NB4 (cell line): ENCODE measurements at places on chromosomes 4 and X.

GRCh38 chr4:120731561-120731960 is 191.0 kb downstream of the PRDM5 start:
- no peak for DNase-seq

- no peak for DNase-seq
These were observed 216.5 kb upstream of the AADAT start for GRCh38 chr4:170306208-170306607.

DNA sequence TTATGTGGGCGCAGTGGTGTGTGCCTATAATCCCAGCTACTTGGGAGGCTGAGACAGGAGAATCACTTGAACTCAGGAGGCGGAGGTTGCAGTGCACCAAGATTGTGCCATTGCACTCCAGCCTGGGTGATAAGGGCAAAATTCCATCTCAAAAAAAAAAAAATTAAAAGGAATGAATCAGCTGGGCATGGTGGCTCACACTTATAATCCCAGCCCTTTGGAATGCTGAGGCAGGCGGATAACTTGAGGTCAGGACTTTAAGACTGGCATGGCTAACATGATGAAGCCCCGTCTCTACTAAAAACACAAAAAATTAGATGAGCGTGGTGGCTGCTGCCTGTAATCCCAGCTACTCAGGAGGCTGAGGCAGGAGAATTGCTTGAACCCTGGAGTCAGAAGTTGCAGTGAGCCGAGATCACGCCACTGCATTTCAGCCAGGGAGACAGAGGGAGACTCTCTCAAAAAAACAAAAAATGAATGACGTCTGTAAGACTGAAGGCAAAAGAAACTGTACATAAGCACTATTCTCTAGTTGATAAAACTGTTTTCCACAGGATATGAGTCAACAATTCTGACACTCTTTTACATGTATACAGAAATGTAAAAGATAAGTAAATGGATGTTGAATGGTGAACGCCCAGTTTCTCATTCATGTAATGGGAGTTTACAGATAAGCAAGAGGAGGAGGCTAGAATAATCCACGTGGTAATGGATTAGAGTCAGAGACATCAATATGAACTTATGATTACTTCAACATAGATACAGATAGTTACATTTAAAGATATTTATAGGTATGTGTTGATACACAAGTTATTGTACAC is 22.2 kb downstream of the CENPC start:
- DNase-seq = peak; percentile 8

DNA sequence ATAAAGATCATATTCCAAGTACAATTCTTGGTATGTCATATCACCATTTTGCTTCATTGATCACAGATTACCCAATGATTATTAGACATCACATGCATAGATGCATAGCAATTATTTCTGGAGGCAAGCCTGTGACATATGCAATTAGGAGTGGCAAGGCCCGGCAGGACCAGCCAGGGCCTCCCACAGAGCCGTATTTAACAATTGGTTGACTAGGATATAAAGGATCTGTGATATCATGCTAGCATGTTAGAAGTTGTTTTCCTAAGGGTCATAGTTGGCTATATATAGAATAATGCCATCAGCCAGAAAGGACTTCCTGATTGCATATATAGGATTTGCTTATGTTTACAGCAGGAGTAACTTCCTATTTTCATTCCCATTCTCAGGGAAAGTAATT is 103.5 kb upstream of the OTUD4 start:
- no peak for DNase-seq

GRCh38 chr4:109952612-109953011 is 39.9 kb downstream of the EGF start:
- DNase-seq = no peak

GRCh38 chr4:84565951-84566350 is 17.0 kb upstream of the CDS1 start:
- DNase-seq = no peak

DNA sequence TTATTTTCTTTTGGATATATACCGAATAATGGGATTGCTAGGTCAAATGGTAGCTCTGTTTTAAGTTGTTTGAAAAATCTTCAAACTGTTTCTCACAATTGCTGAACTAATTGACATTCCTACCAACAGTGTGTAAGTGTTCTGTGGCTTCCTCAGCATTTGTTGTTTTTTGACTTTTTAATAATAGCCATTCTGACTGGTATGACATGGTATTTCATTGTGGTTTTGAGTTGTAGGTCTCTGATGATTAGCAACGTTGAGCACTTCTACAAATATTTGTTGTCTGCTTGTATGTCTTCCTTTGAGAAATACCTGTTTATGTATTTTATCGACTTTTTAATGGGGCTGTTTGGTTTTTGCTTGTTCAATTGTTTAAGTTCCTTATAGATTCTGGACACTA is 680.1 kb upstream of the GRIA3 start:
- no peak for DNase-seq

DNA sequence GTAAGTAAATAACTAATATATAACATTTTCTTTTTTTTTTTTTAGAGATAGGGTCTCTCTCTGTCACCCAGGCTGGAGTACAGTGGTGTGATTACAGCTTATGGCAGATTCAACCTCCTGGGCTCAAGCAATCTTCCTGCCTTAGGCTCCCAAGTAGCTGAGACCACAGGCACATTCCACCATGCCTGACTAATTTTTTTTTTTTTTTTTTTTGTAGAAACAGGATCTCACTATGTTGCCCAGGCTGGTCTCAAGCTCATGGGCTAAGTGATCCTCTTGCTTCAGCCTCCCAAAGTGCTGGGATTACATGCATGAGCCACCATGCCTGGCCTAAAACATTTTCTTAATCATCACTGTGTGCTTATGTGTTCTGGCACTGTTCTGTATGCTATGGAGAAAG is 32.8 kb downstream of the MGARP start:
- no peak for DNase-seq

- no peak for DNase-seq
These were observed 116.1 kb upstream of the ARHGAP24 start for GRCh38 chr4:85358831-85359230.

- DNase-seq = peak; percentile 3
These were observed 101.4 kb downstream of the PPARGC1A start for GRCh38 chr4:23788460-23788859.

GRCh38 chr4:3330707-3331106 is 37.9 kb downstream of the RGS12 start:
- peak; percentile 93 for DNase-seq
